ENCODE measurements at places on chromosomes 2 and 18.

GRCh38 chr2:182366628-182367027 is 60.2 kb downstream of the PDE1A start:
- no peak for DNase-seq

- DNase-seq: no peak
These were observed 155.1 kb downstream of the DYSF start for GRCh38 chr2:71608441-71608840.

- no peak for DNase-seq
These were observed 641.4 kb downstream of the IRS1 start for GRCh38 chr2:226158229-226158628.

GRCh38 chr2:239168575-239168974 is 232.2 kb downstream of the HDAC4 start:
- DNase-seq: no peak

DNA sequence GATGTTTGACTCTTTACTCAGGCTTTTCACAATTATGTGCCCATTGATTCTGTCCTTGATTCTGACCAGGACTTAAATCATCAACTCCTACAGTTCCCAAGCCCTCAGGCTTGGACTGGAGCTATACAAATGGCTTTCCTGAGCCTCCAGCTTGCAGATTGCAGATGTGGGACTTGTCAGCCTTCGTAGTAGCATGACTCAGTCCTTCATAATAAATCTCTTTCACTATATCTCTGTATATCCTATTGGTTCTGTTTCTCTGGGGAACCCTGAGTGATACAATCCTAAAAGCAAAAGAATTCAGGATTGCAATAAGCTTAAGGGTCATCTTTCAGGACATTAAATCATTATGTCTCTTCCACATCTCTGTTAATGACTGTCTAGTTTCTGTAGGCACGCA is 356.6 kb downstream of the RIT2 start:
- DNase-seq: no peak

- no peak for DNase-seq
These were observed 3.4 kb downstream of the CTLA4 start for GRCh38 chr2:203870941-203871340.

GRCh38 chr2:239661334-239662312 is 260.8 kb upstream of the HDAC4 start:
- DNase-seq: no peak

- DNase-seq: no peak
These were observed 347.0 kb upstream of the RAB12 start for GRCh38 chr18:8262221-8262620.

- DNase-seq: no peak
These were observed 93.6 kb downstream of the SATB2 start for GRCh38 chr2:199364153-199364552.

DNA sequence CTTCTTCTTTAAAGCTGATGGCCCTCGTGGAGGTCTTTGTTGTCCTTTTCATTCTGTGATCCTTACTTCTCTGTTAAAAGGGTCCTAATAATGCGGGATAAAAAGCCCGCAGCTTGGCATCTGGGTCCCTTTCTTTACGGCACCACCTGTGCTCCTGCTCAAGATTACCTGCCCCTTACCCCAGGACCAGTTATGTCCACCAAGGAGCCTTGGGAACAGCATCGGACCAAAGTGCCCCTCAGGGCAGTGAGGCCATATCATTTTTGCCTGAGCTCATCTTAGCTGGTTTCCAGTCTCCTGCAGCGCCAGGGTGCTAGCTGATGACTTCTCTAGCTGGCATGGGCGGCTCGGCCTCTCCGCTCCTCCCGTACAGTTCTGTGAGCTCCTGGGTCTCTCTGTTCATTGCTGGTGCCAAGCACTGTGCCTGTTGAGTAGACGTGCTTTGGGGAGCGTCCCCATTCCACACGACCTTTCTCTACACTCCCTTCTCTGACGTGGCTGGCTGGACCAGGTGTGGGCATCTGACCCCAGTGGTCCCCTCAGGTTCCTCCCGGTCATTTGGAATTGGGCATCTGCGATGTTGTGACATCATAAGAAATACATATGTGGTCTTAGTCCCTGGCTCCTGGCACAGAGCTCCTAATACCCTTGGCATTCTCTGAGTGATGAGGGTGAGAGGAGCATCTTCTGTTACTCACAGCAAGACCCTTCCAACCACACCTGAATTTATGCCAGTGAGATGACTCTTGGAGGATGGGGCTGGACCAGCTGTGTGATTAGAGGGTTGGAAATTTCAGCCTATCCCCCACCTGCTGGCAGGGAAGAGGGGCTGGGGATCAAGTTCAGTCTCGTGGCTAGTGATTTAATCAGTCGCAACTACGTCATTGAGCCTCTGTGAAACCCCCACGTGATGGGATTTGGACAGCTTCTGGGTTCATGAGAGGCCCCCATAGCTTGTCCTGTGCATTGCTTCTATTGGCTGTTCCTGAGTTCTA is 134.2 kb upstream of the HS6ST1 start:
- DNase-seq: no peak

- DNase-seq: no peak
These were observed 46.7 kb downstream of the GLS start for GRCh38 chr2:190927301-190927700.

DNA sequence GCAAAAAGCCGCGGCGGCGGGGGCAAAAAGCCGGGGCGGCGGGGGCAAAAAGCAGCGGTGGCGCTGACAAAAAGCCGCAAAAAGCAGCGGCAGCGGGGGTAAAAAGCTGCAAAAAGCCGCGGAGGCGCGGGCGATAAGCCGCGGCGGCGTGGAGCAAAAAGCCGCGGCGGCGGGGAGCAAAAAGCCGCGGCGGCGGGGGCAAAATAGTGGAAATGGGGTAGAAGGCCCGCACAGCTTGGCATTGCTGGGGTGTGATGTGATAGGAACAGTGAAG is 450.1 kb downstream of the ANKRD30B start:
- DNase-seq: no peak

DNA sequence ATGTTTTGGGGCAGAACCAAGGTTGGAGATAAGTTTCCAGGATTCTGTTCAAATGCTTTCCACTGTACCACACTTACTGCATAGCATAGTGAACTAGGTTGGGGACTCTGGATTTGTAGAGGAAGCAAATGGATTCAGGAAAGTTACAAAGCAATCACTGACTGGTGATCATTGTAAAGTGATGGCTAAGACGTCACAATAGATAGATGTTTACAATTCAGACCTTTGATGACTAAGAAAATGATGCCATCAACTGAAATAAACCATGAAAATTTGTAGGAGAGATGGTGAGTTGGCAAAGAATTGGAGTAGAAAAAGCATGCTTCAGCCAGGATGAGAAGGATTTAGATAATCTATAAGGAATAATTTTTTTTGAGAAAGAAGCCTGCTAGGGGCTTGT is 178.0 kb downstream of the UBE2E3 start:
- no peak for DNase-seq

- no peak for DNase-seq
These were observed 105.8 kb downstream of the BABAM2 start for GRCh38 chr2:27996156-27996922.

- DNase-seq: no peak
These were observed 9.8 kb upstream of the PAPOLG start for GRCh38 chr2:60746318-60746717.

DNA sequence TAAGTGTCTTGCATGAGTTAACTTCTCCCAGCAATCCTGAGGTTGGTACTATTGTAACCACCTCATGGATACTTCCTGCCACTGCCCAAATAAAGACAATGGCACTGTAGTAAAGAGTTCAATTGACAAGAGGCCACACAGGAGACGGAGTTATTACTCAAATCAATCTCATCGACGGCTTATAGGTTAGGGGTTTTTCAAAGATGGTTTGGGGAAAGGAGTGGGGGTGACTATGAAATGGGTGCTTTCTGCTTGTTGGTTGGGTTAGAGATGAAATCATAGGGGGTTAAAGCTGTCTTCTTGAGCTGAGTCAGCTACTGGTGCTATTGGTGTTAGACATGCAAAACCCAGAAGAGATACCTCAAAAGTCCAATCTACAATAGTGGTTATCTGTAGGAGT is 1258.0 kb upstream of the ZEB2 start:
- no peak for DNase-seq

DNA sequence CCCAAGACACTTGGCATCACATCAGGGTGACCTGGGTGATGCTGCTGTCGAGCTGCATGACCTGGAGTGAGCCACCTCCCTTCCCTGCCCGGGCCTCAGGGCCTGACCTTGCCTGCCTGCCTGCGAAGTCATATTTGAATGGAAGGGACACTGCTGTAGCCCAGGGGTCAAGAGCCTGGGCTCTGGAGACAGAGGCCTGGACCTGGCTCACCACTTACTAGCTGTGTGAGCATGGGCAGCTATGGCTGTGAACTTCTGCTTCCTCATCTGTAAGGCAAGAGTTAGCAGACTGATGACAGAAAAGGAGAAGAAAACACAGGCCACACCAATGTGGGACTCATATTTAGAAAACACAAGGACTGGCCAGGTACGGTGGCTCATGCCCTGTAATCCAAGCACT is 118.7 kb downstream of the ZFP36L2 start:
- DNase-seq: no peak

DNA sequence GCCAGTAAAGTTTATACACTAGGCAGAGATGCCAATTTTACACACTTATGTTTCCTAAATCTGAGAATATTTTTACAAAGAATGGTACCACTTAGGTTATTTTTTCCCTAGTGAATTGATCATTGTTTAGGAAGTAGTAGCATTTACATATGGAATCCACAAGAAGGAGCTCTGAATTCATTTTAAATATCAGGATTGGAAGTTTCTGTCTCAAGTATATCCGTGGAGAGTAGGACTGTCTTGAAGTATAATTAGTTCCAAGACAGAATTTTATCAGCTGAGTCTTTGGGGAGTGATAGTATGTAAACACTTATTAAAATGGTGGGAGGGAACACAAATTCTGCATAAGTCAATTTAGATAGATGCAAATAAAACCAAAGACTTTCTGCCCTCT is 82.3 kb upstream of the FAM98A start:
- DNase-seq: no peak

DNA sequence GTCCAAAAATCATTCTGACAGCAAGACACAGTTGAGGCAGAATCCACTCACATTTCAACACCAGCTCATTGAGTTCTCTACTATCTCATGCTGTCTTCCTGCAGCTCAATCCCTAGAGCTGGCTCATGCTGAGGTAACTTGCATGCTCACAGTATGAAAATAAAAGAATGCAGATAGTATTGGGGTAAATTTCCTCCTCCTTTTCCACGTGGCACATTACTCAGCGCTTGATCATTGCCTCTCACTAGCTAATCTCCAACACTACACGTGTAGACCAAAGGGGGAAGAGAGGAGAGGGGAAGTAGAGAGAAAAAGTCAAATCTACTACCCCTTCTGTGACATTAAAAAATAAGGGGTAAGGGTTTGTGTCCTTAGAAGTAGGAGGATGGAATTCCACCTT is 300.6 kb downstream of the AFF3 start:
- no peak for DNase-seq

GRCh38 chr18:39835303-39836030 is 2119.6 kb upstream of the PIK3C3 start:
- no peak for DNase-seq

- DNase-seq: no peak
These were observed 695.7 kb downstream of the TDRD15 start for GRCh38 chr2:21819454-21819853.

- DNase-seq: peak; percentile 46
These were observed 1.7 kb upstream of the ZNF532 start for GRCh38 chr18:58862851-58863538.

- DNase-seq: no peak
These were observed 57.0 kb downstream of the ZBTB7C start for GRCh38 chr18:48352051-48352755.

GRCh38 chr2:203656522-203657287 is 49.7 kb upstream of the CD28 start:
- DNase-seq: no peak

- DNase-seq: no peak
These were observed 77.4 kb downstream of the THNSL2 start for GRCh38 chr2:88247531-88247930.
